ENCODE measurements at places on chromosomes 6 and 20. TPM values are rescaled to one million over a fixed set of nuclear protein-coding genes. Genes with fewer than 3 reads are reported as not detected.

Gene HLA-E
- total RNA-seq = 14.2 TPM

DNA sequence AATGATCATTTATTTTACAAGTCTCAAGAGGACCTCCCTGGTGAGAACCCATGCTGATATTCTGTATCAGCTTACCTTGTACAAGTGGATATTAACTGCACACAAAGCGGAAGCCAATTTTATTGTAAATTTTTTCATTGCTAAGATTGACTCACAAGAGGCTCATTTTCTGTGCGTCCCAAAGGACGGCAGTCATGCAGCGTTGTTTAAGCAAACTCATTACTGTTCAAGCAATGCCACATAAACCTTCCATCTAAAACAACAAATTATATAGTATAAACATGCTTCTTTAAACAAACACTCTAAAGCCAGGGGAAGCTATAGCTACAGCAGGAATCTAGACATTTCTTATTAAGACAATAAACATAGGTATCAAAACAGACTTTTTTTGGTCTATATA, 575.3 kb downstream of the FRK start:
- no peaks in the 10 kb centered on the region for H3K36me3 ChIP-seq
- no peaks in the 10 kb centered on the region for H3K4me1 ChIP-seq
- no peaks in the 10 kb centered on the region for H3K27me3 ChIP-seq
- H3K4me3 ChIP-seq = no peak overlapping the region
- no peak for DNase-seq

- no peak for DNase-seq
- H3K36me3 ChIP-seq = no peaks in the 10 kb centered on the region
- peaks cover 4% of the 10 kb centered on the region for H3K4me1 ChIP-seq
- H3K27me3 ChIP-seq = no peaks in the 10 kb centered on the region
- no peak overlapping the region for H3K27ac ChIP-seq
- H3K4me3 ChIP-seq = no peak overlapping the region
Measured at GRCh38 chr6:2103765-2104523, 141.5 kb downstream of the GMDS start.

DNA sequence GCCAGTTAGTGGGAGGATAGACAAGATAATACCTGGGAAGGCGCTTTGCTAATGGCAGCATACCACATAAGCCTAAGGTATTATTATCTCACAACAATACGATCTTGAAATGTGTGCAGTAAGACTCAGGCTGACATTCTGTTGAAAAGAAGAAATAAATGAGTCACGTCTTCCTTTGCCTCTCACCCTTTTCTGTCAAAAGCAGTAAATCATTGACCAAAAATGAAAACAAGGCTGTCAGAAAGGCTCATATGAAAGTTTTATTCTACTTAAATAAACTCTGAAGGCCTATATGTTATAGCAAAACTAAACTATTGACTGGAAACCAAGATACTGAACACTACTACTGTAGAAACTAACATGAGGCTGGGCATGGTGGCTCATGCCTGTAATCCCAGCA, 43.1 kb upstream of the IL20RA start:
- H3K36me3 ChIP-seq = no peaks in the 10 kb centered on the region
- DNase-seq = no peak
- no peaks in the 10 kb centered on the region for H3K4me1 ChIP-seq
- no peaks in the 10 kb centered on the region for H3K27me3 ChIP-seq

DNA sequence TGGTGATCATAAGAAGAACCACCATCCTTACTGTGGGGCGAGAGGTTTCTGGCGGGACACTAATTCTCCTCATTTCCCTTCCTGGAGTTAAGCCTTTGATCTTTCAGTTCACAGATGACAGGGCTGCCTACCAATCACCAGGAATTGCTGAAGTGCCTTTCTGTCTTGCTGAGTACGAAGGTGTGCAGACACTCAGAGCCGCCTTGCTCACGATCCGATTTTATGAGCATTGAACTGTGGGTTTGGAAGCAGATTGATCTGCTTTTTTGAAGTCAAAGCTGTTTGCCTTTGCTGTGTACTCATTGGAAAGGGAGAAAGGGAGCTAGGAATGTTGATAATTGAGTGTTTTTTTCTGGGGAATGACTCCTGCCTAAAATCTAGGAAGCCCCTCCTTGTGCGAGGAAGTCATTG, 129.1 kb upstream of the SALL4 start:
- no peak for DNase-seq
- H3K27ac ChIP-seq = no peak overlapping the region
- H3K36me3 ChIP-seq = no peaks in the 10 kb centered on the region
- H3K4me1 ChIP-seq = peaks cover 32% of the 10 kb centered on the region
- no peaks in the 10 kb centered on the region for H3K27me3 ChIP-seq

DNA sequence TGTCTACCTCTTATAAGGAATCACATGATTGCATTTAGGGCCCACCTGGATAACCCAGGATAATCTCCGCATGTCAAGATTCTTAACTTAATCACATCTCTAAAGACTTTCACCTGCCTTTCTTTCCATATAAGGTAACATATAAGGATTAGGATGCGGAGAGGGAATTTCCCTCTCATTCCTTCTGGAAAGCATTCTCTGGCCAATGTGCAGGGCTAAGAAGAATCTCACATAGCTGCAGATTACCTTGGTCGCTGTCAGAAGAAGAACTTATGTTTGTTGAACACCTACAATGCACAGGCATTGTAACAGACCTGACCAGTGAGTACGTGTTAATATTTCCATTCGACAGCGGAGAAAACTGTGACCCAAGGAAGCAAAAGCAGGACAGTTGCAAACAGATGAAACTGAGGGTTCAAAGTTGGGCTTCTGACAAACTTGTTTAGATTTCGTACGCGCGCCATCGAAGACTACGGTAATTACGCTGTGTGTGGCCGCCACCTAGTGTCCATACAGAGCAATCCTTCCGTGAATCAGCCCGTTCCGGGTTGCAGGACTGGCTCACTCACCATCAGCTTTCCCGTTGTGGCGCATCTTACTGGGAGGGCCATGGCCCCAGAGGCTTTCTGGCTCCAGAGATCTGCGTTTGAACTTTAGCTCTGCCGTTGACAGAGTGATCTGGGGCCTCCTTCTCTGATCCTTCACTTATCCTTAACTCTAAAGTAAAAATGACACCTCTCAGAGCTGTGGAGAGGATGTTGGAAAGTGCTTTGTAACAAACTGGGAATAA, 9.5 kb downstream of the C20orf202 start:
- peak; percentile 62 for DNase-seq
- no peaks in the 10 kb centered on the region for H3K36me3 ChIP-seq
- no peak overlapping the region for H3K27ac ChIP-seq
- no peak overlapping the region for H3K4me3 ChIP-seq

Gene DACT2
- total RNA-seq = 0.43 TPM

Gene PGC
- not detected for total RNA-seq

DNA sequence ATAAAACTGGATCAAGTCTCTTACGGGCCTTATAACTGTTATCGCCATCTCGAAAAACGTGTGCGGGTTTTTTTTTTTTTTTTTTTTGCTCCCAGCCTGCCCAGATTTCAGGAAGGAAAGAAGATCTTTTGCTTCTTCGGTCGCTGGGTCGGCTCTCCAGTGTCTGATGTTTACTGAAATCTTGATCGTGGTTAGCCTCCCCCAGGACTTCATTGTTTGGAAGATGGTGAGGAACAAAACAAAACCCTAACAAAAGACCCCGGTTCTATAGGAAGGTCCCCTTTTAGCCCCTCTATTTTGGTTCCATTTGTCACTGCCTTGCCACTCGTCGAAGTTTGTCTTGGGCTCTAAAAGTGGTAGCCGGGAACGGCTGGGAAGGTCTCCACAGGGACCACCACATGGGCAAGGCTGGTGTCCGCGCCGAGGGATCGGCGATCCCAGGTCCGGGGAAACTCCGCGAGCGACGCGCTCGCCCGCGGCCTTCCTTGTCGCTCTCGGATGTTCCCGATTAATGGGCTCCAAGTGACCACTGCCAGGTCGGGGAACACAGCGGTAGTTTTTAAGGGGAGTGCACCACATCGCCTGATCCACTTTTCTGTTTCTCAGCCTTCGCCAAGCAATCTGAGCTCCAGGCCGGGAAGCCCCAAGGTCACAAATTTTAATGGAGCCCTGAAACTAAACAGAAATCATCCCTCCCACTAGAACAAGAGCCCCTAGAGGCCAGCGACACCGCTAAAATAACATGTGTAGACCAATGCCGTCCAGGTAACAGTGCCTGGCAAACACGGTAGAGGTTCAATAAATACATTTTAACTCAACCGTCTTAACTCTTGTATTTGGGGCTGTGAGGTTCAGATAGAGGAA, 27.0 kb downstream of the TRIM27 start:
- H3K4me3 ChIP-seq = peak overlapping the region; percentile 96
- peak; percentile 55 for DNase-seq
- peak overlapping the region; percentile 97 for H3K27ac ChIP-seq
- H3K36me3 ChIP-seq = peaks cover 12% of the 10 kb centered on the region
- peaks cover 24% of the 10 kb centered on the region for H3K4me1 ChIP-seq

Gene POU3F2
- 114 TPM for total RNA-seq

Gene TPD52L1
- total RNA-seq = 3.6 TPM

Gene PACRG
- total RNA-seq = 0.59 TPM

Gene CCDC28A
- total RNA-seq = 5.0 TPM

DNA sequence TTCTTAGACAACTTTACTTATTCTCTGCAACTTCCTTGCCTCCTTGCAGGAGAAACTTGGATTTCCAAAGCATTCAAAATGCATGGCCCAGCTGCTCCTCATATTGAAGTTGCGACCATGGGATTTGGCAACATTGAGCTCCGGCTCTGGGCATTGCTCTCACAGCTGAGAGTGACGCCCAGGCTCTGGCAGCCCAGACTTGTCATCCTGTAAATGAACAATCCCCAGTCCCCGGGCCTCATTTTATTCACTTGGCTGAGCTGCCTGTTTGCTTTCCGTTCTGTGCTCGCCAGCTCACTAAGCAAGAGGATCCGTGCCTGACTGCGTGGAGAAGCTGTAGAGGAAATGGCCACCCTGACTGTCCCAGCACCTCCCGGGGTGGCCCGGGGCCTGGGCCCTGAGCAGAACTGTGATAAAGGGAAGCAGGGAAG, 119.5 kb upstream of the CD93 start:
- H3K36me3 ChIP-seq = no peaks in the 10 kb centered on the region
- no peak overlapping the region for H3K27ac ChIP-seq
- H3K4me1 ChIP-seq = peaks cover 25% of the 10 kb centered on the region
- H3K4me3 ChIP-seq = no peak overlapping the region

Gene OR12D3
- total RNA-seq = not detected

DNA sequence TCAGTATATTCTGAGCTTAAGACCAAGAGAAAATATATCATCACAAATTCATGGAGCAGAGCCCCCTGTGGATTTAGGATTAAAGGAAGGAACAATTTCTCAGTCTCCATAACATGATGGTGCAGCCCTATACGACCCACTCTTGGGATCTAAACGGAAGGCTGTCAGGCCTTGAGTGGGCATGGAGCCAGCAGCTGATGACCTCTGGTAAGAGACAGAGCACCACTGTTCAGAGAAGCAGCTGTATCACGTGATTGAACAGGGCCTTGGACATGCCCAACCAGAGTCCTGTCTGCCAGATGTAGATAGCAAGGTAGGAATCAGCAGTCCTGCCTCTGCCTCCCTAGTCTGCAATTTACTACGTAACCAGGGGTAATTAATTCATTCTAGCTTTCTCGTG, 259.4 kb upstream of the POU3F2 start:
- no peak overlapping the region for H3K27ac ChIP-seq
- no peaks in the 10 kb centered on the region for H3K27me3 ChIP-seq
- H3K4me3 ChIP-seq = no peak overlapping the region
- peaks cover 27% of the 10 kb centered on the region for H3K4me1 ChIP-seq
- DNase-seq = no peak

Gene SNX9
- total RNA-seq = 18.1 TPM

Gene CRISP2
- total RNA-seq = not detected

- peaks cover 11% of the 10 kb centered on the region for H3K4me1 ChIP-seq
- H3K4me3 ChIP-seq = no peak overlapping the region
- no peaks in the 10 kb centered on the region for H3K27me3 ChIP-seq
Measured at GRCh38 chr6:129317931-129318820, 391.8 kb downstream of the ARHGAP18 start.

Gene TAAR1
- total RNA-seq = not detected

DNA sequence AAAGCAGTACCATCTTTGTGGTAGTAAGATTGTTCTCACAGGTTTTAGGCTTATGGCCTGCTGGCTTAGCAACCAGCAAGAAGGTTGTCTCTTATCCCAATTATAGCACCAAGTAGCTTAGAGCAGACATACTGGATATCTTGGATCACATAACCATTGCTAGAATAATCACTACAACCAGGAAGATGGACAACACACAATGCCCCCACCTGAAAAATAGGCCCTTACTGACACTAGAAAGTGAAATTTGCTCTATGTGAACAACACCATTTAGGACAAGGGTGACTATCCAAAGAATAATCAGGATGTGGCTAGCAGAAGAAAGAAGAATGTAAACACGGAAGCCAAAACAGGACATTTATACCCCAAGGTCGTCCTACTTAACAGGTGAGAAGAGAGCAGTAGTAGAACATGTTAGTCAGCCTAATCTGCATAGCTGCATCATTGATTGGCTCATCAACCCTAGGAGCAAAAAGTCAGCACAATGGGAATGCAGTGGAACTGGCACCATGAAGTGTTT, 172.7 kb upstream of the MARCKS start:
- DNase-seq = no peak
- no peak overlapping the region for H3K27ac ChIP-seq
- H3K27me3 ChIP-seq = no peaks in the 10 kb centered on the region
- H3K4me1 ChIP-seq = peaks cover 7% of the 10 kb centered on the region
- no peak overlapping the region for H3K4me3 ChIP-seq
- H3K36me3 ChIP-seq = no peaks in the 10 kb centered on the region

Gene ABCC10
- 35.2 TPM for total RNA-seq

GRCh38 chr20:35572838-35573237, 31.0 kb downstream of the ERGIC3 start:
- no peaks in the 10 kb centered on the region for H3K36me3 ChIP-seq
- no peak overlapping the region for H3K4me3 ChIP-seq

Gene APCDD1L
- not detected for total RNA-seq

GRCh38 chr6:45916692-45917091, 99.0 kb downstream of the CLIC5 start:
- no peak overlapping the region for H3K4me3 ChIP-seq
- no peak for DNase-seq
- no peak overlapping the region for H3K27ac ChIP-seq

DNA sequence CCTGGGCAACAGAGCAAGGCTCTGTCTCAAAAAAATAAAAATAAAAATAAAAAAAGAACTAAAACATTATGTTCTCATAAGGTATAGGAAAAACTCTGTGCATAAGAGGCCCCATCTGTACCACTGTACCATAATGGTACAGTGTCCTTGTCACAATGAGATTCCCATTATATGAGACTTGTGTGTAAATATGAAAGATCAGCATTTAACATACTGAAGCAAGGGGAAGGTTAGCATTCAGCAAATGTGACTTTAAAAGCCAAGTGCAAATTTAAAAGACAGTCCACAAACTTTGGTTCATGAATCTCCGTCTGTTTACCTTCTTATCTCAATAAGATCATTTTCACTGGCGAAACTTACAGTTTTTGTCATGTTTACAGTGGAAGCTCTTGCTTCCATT, 16.2 kb downstream of the DSP start:
- no peaks in the 10 kb centered on the region for H3K27me3 ChIP-seq
- H3K4me3 ChIP-seq = no peak overlapping the region
- DNase-seq = no peak
- no peaks in the 10 kb centered on the region for H3K36me3 ChIP-seq

Gene DPPA5
- total RNA-seq = not detected

Gene L3MBTL1
- 20.3 TPM for total RNA-seq
